Eye (tissue), 1 donor: ENCODE measurements at places on chromosomes 16 and 17.

- peak; percentile 59 for DNase-seq
These were observed at the start of gene HOXB13 for GRCh38 chr17:48728232-48729231. Gene HOXB13 (minus strand): TSS chr17:48728750. CDS start chr17:48728593, 157 bp downstream.

DNA sequence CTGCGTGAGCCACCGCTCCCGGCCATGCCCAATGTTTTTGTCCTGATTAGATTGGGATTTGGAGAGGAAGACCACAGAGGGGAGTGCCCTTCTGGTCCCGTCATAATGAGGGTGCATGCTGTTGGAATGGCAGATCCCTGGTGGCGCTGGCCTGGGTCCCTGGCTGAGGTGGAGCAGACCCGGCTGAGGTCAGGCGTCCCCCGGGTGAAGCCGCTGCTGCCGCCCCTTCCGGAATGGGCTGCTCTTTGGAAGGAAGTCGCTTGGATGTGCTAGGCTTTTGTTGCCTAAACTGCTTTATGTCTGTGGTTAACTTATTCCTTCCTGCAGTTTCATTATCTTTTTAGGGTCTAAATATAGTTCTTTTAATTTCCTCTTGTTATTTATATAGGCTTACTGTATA is 120.3 kb upstream of the CHMP6 start:
- no peak for DNase-seq

DNA sequence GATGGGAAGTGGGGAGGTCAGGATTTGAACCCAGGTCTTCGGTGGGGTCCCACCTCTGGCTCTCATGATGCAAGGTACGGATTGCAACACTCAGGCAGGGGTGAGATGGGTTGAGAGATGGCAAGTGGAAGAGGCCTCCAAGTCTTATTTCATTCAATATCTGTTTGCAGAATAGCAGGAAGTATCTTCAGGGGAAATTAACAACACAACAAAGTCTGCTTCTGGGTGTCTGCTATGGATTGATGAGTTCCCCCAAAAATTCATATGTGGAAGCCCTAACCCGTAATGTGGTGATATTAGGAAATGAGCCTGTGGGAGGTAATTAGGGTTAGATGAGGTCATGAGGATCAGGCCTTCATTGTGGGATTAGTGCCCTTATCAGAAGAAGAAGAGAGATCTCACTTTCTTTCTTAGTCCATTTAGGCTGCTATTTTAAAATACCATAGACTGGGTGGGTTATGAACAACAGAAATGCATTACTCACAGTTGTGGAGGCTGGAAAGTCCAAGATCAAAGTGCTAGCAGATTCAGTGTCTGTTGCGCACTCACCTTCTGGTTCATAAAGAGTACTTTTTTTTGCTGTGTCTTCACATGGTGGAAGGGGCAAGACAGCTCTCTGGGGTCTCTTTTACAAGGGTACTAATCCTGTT is 4.4 kb upstream of the CD300H start:
- DNase-seq = no peak

GRCh38 chr17:75693500-75694481 is 26.7 kb downstream of the SAP30BP start:
- DNase-seq = peak; percentile 71

DNA sequence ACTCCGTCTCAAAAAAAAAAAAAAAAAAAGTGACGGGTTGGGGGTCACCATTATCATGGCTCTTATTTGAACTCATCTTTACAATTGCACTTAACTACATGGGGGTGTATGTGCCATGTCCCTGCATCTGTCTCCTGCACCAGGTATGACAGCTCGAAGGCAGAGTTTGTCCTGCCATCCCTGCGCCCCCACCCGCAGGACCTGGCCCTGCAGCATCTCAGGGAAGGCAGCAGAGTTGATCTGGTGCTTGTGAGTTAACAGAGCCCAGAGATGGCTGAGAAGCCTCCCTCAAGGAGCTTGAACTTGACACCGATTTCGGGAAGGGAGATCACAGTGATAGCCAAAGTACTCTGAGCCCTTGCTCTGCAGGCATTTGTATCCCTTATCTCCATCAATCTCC is 44.8 kb downstream of the C16orf82 start:
- DNase-seq = no peak

GRCh38 chr16:49468611-49469310 is 95.2 kb downstream of the C16orf78 start:
- DNase-seq = no peak

DNA sequence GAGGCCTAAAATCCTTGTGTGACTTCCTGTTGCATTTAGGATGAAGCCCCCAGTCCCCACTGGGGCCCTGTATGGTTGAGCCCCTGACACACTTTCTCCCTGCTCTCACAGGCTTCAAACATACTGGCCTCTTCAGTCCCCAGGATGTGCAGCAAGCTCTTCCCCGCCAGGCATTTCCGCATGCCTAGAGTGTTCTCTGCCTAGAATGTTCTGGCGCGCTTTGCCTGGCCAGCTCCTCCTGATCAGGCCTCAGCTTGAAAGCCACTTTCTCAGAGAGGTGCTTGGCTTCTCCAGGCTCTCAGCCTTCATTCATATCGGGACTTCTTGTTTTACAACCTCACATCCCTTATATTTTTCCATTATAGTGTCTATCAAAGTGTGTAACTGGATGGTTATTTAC is 123.7 kb downstream of the SPACA3 start:
- DNase-seq = peak; percentile 14

- no peak for DNase-seq
These were observed 144.0 kb upstream of the CHMP6 start for GRCh38 chr17:80847496-80848230.

DNA sequence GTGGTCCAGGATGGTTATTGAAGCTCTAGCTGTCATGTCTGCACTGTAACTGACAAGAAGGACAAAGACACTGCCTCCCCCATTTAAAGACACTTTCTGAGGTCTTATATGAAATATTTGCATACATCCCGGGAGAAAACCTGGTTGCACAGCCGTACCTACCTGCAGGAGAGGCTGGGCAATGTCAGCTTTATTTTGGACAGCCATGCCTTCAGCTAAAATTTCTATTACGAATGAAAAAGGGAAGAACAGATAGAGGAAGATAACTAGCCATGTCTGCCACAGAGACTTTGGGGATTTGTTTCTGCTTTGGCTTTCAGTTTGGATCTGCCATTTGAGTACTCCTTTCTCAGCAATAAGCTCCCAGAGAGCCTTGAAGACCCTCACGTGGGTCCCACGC is 19.0 kb downstream of the SLC7A6 start:
- no peak for DNase-seq

DNA sequence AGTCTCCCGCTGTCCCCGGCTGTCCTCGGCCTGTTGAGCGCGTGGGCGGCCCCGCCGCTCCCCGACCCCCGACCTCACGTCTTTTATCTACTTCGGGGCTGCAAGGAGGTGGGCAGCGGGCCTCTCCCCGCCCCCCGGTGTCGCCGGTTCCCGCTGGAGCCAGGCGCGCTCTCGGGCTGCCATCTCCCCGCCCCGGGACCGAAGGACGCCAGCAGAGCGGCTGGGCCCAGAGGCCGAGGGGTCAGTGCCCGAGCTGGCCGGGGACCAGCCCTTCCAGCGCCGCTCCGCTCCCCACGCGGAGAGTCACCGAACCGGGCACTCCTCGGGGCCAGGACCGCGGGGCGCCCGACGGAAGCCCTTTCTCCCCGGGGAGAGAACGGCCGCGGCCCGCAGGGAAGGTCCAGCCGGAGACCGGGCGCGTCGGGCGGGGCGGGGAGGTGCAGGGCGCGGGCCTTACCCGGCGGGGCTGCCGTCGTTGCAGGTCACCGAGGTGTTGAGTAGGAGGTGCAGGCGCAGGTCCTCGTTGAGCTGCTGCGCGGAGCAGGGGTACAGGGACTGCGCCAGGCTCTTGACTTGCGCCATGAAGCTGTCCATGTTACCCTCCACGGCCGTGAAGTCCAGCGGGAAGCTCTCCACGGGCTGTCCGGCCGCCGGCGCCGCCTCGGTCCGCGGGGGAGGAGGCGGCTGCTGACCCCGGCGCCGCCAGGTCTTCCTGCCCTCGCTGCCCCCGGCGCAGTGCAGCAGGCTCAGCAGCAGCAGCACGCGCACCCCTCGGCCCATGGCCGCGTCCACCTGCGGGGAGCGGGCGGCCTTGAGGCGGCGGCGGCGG is 643 bp downstream of the NOTUM start:
- DNase-seq = peak; percentile 37

- DNase-seq = no peak
These were observed 560.0 kb upstream of the SALL1 start for GRCh38 chr16:51710905-51711563.

DNA sequence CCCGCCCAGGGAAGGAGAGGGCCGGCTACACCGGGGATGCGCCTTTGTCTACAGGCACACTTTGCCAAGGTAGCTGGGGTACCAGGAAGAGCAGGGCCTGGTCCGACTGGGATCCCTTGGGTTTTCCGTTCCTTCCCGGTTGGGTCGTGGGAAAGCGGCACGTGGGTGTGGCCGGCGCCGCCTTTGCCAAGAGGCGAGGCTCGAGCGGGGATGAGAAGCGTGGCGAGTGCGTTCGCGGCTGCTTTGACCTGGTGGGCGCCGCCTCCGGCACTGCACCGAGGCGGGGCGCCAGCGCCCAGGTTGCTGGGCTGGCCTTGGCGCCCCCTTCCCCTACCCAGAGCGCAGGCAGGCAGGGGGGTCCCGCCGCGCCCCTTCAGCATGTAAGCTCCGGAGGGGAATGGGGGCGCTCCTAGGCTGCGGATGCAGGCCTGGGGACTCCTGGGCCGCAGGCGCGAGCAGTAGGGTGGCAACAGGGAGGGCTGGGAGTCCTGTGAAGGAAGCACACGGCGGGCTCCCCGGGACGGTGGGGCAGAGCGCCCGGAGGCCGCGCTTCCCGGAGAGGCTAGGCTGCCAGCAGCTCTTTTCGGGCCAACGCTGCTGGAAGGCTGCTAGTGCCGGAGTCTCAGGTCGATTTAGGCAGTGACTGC is 2.0 kb downstream of the HAS3 start:
- DNase-seq = peak; percentile 56

- DNase-seq = peak; percentile 89
These were observed 458.0 kb upstream of the ASIC2 start for GRCh38 chr17:33750943-33751701.

DNA sequence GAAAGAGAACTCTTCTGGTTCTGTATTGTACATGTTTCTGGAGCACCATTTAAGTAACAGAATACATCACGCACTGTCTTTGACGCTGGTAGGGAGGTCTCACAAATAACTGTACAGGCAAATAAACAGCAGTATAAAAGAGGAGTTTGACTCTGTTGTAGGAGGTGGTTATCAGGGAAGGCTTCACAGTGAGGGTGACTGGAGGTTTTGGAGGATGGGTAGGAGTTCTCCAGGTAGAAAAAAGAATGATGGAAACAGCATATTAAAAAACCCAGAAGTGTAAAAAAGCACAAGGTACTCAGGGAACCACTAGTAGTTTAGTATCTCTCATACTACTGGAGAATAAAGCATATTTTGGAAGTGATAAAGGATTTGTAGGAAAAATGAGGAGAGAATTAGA is 2.7 kb upstream of the SLC6A2 start:
- no peak for DNase-seq

DNA sequence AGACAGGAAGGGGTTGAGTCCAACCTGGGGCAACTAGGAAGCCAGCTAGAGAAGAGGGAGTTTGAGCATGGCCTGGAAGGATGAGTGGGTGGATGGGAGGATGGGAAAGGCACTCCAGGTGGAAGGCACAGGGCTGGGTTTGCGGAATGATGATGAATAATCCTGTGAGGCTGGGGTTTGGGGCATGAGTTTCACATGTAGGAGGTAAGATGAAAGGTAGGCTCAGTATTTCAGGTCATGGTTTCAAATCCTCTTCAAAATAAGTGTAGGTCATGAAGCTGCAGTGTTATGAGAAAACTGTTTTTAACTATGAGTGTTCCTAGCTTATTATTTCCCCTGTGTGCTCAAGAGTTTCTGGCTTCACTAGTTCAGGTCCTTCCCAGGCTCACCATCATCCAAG is 130.3 kb downstream of the SKAP1 start:
- no peak for DNase-seq

DNA sequence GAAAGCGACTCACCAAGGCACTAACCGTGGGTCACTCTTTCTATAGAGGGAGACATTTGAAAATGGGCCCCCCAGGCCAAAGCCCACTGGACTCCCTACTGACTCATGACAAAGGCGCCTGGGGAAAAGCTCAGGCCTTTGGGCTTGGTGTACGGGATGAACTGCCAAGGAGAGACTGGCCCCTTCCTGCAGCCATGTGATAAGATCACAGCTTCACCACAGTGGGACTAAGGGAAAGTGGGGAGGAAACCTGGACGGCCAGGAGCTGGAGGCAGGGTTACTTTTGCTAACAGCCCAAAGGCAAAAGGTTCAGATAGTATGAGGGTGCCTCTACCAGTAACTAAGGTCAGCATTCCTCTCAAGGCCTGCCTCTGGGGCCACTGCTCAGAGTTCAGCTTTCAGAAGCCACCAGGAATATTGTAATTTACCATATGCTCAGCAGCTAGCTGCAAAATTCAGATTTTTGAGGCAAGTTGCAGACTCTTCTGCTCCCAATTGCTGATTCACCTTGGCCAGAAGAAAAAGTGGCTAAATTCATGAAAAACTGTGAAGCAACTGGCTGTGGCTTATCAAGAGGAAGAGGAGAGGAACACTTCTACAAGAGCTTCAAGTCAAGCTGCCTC is 37.1 kb upstream of the SLC25A19 start:
- no peak for DNase-seq

GRCh38 chr16:80569440-80570105 is 28.8 kb downstream of the DYNLRB2 start:
- DNase-seq = no peak

GRCh38 chr16:83205896-83206295 is 579.1 kb downstream of the CDH13 start:
- DNase-seq = no peak

DNA sequence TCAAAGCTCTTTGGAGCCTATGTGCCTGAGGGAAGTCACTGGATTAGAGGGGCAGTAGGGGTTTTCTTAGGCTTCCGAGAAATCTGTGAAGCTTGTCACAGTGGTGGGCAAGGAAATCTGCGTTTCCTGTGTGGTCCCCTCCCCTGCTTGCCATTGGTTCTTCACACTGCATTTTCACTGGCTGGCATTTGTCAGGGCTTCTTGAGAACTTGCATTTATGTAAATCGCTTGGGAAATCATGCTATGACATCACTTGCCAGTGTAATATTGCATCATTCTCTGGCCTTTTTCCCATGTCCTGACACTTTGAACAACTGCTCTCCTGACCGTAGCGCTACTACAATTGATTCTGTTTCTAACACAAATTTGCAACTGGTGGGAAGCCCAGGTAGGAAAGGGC is 1.8 kb downstream of the CACNG3 start:
- no peak for DNase-seq

DNA sequence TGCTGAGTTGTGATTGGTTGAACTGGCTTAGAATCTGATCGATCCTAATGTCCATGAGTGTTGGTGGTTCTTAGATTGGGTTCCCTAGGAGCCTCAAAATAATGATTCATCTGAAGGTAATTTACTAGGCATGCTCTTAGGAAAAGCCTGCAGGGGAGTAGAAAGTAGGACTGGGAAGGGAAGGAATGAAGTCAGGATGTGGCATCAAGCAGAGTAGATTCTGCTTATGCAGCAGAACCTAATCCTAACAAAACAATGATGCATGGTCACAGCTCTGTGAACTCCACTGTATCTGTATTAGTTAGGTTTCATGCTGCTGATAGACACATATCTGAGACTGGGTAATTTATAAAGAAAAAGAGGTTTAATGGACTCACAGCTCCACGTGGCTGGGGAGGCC is 132.5 kb downstream of the HS3ST2 start:
- no peak for DNase-seq
